ENCODE measurements at places on chromosomes 11 and 22.
A peak's percentile ranks its signal among the peaks of the same experiment; 100 is the strongest.

GRCh38 chr22:48498526-48499331 lies 1328.9 kb downstream of the BRD1 start:
- DNase-seq: no peak

DNA sequence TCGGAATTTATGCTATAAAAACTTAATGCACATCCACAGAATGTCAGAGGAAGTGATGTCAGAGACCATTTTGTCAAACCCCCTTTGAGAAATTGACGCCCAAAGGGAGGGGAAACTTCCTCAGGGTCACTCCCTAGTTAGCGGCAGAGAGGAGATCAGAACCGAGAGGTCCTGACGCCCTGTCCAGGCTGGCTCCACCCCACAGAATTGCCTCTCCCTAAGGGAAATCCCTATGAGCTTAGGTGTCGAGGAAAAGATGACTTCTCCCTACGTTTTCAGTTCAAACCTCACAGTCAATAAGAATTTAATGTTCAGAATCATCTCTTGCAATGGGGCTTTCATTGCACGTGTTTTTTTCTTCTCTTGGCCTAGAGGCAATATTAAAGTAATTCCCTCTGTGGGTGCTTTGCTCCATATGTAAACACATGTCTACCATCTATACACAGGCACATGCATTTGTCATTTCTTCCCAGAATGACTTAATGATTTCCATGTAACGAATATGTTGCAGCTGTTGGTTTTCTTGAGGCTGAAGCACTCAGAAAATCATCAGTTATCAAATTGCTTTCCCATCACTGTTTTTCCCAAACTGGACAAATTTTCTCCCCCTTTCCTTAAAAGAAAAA lies 148.7 kb upstream of the TIMP3 start:
- no peak for DNase-seq

DNA sequence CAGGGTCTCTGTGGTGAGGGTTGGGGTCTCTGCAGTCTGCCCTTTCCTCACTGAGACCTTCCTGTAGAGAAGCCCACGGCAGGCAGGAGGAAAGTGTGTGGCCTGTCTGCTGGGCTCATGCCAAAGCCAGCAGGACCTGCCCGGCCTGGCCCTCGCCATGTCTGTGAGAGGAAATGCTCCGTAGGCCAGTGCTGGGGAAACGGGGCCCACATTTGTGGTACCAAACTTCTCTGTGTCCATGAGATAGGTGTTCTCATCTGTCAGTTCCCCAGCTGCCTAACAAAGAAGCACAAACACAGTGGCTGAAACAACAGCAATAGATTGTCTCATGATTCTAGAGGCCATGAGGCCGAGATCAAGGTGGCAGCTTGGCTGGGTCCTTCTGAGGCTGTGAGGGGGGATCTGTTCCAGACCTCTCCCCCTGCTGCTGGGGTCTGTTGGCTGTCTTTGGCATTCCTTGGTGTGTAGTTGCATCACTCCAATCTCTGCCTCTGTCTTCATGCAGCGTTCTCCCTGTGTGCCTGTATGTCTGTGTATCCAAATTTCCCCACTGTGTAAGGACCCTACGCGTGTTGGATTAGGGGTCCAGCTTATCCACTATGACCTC lies 772.5 kb downstream of the TBC1D22A start:
- DNase-seq: no peak

GRCh38 chr11:32153747-32154146 lies 62.9 kb downstream of the RCN1 start:
- no peak for DNase-seq

- no peak for DNase-seq
Measured at GRCh38 chr11:72238040-72238450, 5.9 kb downstream of the PHOX2A start.

- peak; percentile 30 for DNase-seq
Measured at GRCh38 chr22:19986410-19987341, 29.9 kb downstream of the ARVCF start.

GRCh38 chr22:19110064-19110458 lies 12.2 kb downstream of the DGCR2 start:
- no peak for DNase-seq

- DNase-seq: peak; percentile 22
Measured at GRCh38 chr11:14499178-14499559, 442 bp downstream of the COPB1 start.

GRCh38 chr22:48858121-48858520 lies 969.6 kb downstream of the BRD1 start:
- DNase-seq: no peak

- no peak for DNase-seq
Measured at GRCh38 chr11:9509041-9509440, 48.2 kb downstream of the ZNF143 start.

DNA sequence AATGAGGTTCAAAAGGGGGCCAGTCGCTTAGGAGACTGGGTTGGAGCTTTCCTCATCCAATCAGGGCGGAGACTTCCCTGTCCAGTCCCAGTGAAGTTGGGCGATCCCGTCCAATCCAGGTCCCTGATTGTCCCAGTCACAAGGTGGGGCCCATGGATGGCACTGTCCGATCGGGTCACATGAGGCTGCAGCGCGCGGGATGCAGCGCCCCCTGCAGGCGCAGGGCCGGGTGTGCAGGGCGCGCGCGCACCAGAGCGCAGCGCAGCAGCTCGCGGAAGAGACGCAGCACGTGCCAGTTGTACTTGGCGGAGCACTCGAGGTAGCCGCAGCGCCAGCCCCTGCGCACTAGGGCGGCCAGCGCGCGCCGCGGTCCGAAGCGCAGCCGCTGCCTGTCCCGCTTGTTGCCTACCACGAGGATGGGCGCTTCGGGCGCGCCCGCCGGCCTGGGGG lies 2.3 kb downstream of the RASL10A start:
- DNase-seq: no peak

GRCh38 chr11:28763876-28764275 lies 655.7 kb downstream of the METTL15 start:
- no peak for DNase-seq

DNA sequence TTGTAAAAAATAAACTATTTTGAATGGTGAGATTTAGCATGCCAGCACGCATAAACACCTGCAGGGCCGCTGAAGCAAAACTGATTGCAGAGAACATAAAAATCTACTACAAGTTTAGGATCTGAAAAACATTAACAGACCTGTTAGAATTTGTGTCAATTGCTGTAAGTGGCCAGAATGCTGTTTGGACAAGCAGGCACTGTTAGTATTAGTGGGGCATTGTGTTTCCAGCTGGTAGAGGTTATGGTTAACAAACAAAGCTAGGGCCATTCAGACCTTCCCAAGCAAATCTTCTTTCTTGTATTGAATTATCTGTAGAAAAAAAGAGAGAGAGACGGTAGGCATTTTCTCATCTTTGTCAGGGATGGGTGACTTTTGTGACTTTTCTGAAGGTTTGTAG lies 57.6 kb upstream of the OLFML1 start:
- DNase-seq: no peak
